ENCODE measurements at places on chromosomes 1 and 21.

- no peak for DNase-seq
These were observed 262.1 kb downstream of the PTPRU start for GRCh38 chr1:29498126-29499103.

DNA sequence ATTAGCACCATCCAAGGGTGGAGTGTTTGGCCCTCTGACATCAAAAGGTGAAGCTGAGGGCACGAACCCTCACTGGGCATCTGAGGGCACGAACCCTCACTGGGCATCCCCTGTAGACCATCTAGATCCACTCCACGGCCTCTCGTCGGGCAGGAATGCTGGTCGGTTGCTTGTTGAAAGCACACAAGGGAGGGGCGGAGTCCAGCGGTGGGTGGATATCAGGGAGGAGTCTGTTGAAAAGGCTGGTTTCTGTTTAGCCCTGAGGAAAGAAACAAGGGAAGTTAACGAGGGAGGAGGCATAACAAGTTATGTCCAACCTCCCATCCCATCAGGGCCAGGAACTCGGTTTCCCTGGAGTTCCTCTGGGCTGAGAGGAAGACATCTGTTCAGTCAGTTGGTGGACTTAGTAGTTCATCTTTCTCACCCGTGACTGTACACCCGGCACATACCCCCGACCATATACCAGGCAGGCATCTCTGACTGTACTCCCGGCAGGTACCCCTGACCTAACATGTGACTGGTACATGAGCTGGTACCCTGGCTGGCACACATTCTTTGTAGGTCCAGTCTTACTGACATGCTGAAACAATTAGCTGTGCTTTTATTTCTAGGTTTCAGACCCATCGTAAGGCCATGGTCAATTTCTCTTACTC is 32.1 kb upstream of the PDE9A start:
- no peak for DNase-seq

DNA sequence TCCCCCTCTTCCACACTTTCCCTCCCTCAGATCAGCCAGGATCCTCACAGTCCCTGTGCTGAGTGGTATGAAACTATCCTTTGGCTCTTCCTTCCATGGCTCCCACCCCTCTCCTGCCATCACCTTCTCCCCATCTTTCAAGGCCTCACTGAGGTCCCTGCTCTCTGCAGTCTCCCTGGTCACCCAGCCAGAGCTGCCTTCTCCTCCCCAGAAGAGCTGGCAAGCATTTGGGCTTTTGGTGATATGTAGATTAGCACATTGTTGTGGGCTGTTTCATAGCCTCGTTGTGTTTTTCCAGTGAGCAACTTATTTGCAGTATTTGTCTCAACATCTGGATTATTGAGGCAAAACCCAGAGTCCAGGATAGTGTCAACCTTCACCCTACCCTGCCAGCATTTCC is 2.2 kb downstream of the CSF1 start:
- DNase-seq, result no peak

DNA sequence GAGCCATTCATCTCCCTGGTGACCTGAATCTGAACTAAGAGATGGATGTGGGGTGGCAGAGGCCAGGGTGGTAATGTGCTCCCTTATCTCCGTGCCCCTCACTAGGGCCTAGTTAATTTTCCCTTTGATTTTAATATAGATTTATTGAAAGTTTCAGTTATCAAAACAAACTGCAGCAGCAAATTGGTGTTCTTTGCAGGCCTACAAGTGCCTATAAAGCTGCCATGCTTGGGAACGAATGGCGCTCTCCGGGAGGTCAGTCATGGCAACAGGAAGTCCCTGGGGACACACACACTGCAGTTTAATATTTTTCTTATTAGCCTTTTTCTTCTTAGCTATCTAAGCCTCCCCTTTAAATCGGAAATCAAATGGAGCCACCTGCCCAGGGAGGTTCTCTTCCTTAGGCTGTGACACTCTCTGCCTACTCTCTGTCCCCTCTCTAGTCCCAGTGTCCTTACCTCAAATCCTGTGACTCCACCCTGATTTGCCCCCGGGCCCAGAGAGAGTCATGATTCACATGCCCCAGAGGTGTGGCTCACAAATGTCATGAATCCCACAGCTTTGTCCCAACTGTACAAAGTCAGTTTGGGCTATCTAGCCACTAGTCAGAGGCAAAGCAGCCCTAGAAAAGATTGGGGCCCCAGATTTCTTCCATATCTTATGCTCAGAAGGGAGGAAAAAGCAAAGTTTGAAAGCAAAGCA is 4.3 kb upstream of the ERI3 start:
- DNase-seq, result no peak

GRCh38 chr1:168865850-168866620 is 137.0 kb upstream of the DPT start:
- no peak for DNase-seq

All from central memory CD8-positive, alpha-beta T cell (primary cell).